ENCODE measurements at places on chromosomes 3 and 15.

DNA sequence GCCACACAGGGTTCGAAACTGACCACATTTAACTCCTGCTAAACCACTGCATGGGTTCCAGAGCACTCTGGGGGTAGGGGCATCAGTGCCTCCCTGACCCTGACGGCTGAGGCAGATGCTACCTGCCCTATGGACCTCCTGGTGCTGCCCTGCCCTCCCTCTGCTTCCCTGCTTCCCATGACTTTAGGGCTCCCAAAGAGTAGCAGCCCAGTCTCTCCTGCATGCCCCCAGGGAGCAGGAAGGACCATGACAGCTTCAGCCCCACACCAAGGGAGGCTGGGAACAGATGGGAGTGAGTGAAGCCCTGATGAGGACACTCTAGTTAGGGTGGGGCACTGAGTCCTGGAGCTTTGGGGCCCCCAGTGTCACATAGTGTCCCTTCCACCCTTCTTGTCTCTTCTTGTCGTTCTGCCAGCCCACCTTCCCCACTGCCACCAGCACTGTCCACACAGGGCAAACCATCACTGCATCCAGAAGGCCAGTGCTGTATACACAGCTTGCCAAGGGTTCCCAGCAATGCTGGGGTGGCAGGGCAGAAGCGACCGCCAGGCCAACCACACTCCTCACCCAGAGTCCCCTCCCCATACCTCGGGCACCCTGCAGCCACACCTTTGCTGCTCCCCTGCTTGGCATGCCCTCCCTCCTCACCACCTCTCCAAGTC, 31.0 kb downstream of the SRPRB start:
- DNase-seq = no peak

- no peak for DNase-seq
Observed at GRCh38 chr15:62653122-62653521, 389.4 kb upstream of the TPM1 start.

DNA sequence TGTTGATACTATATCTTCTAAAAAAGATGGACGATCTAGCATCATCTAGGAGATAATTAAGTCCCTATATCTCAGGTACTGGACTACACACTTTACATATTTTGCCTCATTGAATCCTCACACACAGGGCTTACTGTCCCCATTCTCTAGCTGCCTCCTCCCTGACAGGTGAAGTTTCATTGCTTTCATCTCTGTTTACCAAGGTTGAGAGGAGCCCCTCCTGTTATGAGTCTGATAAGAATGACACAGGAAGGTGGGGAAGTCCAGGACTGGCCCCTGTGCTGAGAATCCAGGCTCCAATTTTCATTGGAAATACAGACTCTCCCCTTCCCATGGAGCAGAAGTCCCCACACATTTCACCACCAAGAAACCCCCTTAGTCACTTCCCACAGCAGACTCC, 105.2 kb downstream of the XXYLT1 start:
- no peak for DNase-seq

DNA sequence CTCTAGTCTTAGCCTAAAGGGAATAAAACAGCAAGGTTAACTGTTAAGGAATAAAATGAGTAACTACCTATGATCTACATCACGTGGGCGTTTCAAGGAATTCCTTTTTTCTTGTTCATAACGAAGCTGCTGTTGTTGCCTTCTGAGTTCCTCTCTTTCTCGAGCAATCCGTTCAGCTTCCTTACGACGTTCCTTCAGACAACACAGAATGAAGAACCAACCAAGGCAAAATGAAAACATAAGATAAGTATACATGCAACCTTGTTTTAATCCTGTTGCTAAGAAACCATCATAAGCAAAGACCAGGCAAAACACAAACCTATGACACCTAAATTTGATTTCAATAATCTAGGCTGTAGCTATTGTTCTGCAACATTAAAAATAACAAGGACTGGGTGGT, 44.1 kb downstream of the SLTM start:
- no peak for DNase-seq

GRCh38 chr3:192901435-192901834, 16.2 kb downstream of the MB21D2 start:
- no peak for DNase-seq

DNA sequence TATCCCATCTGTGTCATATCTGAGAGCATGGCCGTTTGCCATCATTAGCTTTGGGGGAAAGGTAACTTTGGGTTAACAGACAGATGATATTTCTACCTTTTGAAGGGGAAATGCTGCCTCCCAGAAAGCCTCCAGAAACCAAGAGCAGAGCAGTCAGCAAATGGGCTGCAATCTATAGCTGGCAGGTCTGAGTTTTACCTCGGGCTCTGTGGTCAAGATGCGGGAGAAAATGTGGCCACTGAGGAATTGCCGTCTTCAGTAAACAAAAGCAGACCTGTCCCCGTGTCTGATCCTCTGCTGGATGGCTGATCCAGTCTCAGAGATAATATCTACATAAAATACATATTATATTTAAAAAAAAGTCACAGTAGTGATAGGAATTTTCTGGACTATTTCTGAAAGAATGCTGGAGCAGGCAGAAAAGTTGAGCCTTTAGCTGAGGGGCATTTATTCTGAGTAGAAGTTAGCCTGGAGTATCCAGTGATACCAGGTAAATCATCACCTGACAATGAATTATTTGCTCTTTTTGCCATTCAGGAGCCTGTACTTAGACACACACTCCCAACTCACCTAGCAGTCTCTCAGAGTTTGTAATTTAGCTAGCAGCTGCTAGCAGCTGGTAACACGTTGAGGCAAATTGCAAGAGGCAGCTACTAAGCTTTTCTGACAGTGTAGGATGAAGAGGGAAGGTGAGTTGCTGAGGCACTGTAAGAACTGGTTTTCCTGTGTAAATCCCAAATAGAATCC, 285.3 kb upstream of the RARB start:
- no peak for DNase-seq

GRCh38 chr3:42763021-42763420, 10.0 kb downstream of the CCDC13 start:
- DNase-seq = no peak

DNA sequence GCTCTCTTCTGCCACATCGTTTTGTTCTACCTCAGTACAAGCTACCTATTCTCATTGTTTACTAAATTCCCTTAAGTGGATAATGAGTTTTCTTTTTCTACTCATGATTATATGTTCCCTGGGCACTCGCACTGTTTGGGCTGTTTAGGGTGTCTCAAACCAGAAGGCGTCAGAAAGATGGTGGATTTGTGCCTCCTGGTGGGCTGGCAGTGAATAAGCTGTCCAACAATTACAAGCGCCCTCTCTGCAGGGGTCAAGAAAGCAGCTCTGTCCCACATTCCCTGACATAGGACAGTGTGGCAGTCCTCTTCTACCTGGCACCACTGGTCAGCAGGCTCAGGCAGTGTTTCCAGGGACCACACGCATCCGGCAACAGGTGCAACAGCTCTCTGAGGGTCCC, 173.4 kb upstream of the PPP2R3A start:
- DNase-seq = no peak

DNA sequence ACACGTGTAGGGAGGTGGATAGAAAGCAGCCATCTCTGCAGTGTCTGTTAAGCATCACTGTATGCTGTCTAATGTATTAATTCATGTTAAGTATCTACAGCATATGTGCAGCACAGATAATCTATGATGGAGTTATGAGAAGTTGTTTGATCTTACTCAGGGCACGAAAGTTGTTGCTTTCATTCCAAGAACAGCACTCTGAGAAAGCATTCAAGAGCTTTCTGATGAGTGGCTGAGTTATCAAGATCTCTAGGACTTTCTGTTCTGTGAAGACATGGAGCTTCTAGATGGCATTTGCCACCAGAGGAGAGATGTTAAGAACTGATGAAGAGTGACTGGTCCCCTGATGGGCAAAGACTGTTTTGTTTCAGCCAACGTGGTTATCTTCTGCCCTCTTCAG, 22.6 kb upstream of the TPRG1 start:
- no peak for DNase-seq

- DNase-seq = no peak
Observed at GRCh38 chr15:58114812-58115211, 23.4 kb upstream of the AQP9 start.
